Activated T-cell treated with anti-CD3 and anti-CD28 coated beads, Interleukin-2, amount 50 U/mL, for 1 hour (primary cell): ENCODE measurements at places on chromosomes 16 and 17.

GRCh38 chr16:64996641-64997040, 125.2 kb downstream of the CDH11 start:
- no peak for DNase-seq

GRCh38 chr17:77610972-77611521, 347.5 kb upstream of the TNRC6C start:
- DNase-seq: no peak

- DNase-seq: no peak
Observed at GRCh38 chr17:17886726-17887125, 49.9 kb upstream of the SREBF1 start.

DNA sequence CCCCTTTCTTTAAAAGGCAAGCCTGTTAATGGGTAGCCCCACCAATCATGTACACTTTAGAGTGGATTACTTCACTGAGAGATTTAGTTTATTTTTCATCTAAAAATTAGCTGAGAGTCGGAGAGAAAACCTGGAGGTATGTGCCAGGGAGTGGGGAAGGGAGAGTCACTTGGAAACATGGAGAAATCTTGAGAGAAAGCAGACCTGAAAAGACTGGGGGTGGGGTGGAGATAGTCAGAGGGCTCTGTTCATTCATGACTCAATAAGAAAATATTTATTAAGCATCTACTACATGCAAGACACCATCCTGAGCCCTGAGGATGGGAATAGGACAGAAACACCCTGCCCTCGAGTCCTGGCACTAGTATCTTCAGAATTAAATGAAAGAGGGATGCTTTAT, 27.4 kb upstream of the RCVRN start:
- DNase-seq: no peak

DNA sequence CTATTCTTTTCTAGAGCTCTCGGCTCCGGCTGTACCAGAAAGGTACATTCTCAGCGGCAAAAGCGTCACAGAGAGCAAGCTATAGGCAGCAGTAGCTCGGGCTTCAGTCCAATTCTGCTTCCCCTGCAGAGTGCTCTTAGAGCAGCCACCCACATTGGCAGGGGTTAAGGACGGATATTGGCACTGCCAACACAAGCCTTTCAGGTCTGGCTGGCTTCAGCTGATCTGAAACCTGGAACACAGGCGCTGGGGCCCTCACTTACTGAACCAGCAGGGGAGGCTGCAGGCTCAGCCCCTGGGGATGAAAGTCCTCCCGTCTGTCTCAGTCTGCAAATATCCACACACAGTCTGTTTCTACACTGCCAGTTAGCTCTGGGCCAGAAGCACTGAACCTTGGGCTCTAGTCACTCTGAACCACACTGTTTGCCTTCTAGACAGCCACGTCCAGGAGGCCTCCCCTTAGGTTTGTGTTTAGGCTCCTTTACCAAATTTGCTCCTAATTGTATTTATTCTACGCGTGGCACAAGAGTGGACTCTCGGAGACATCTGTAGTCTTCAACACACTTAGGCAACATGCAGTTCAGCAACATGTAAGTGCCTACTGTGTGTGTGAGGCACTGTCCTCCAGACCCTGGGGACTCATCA, 40.1 kb downstream of the HIC1 start:
- no peak for DNase-seq

DNA sequence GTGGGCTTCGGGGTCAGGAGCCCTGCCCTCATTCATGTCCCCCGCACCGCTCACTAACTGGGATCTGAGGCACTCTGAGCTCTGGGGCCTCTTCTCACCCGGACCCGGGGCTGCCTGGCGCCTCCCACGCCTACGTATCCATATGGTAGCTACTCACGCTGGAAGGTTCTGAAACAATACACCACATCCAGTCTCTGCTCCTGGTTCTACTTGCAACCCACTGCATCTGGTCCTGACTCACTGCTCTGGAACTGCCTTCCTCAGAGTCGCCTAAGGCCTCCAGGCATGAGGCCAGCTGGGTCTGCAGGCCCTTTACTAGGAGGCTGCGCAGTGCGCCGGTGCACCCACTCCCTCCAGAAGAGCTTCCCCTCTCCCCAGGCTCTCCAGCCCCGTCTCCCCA, 18.1 kb downstream of the USP36 start:
- DNase-seq: no peak

DNA sequence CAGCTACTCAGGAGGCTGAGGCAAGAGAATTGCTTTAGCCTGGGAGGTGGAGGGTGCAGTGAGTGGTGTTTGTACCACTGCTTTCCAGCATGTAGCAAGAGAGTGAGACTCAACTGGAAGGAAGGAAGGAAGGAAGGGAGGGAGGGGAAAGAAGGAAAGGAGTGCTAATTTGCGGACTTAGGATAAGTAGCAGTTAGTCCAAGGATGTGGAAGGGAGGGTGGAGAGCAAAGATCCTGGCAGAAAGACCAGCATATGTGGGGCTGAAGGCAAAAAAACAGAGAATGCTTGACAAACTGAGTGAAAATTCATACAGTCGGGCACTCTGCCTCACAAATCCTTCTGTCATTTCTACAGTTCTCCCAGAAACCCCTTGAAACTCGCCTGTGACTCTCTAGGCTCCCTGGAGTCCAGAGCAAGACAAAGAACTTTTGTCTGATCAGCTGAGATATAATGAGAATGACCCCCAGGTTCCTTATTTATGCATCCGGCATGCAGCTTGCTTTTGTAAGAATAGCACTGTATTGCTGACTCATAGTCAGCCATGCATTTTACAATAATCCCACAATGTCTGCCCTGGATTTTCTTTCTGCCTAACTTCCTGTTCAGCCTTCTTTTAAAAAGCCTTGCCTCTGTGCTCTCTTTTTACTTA, 31.5 kb downstream of the CDK5RAP3 start:
- DNase-seq: no peak

DNA sequence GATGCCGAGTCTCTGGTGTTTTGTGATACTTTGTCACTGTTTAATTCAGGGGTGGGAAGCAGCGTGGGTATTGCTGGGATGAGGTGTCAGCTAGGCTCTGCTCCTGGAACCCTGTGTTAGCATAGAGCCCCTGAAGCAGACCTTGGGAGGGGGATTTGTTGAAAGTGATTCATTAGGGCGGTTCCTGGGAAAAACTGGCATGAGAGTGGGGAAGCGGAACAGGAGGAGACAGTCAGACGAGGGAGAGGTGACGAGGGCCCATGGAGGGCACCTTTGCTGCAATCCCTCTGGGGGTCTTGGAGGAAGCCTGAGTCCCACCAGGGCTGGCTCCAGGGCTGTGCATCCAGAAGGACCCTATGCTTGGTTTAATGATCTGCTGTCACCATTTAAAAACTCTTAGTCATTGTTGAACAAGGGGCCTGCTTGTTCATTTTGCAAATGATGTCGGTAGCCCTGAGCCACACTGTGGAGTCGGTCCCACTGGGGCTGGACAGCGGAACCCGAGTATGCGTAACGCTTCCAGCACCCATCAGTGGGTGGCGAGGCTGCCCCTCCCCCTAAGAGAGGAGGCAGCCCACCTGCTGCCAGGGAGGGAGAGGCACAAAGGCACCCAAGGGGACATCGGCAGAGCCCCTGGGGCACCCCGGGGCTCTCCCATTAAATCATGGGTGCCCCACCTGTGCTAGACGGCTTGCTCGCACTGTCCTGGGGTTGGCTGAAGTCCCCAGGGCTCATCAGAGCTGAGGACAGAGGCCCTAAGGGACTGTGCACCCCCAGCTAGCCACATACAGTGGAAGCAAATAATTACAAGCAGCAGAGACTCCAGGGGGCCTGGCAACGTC, 35.4 kb downstream of the WFDC1 start:
- DNase-seq: no peak
